ENCODE measurements at places on chromosomes 3 and 15. TPM values are rescaled to one million over a fixed set of nuclear protein-coding genes. Genes with fewer than 3 reads are reported as not detected.
A peak's percentile ranks its signal among the peaks of the same experiment; 100 is the strongest.

Gene TICRR
- 2.3 TPM for total RNA-seq

Gene SAXO2
- total RNA-seq: not detected

Gene TGM4
- not detected for total RNA-seq

Gene FAM174B
- total RNA-seq: 1.9 TPM

Gene DPPA2
- not detected for total RNA-seq

DNA sequence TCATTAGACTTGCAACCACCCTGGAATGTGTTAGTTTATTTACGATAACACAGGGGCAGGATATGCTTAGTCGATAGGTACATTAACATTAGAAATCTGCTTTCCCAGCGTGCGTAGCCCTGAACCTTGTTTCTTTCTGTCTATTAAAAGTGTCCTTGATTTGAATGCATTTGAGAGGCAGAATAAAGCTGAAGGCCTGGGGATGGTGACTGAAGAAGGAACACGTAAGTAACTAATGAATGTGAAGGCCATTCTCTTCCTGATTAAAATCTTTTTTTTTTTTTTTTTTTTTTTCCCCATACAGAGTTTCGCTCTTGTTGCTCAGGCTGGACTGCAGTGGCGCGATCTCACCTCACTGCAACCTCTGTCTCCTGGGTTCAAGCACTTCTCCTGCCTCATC, 142.8 kb upstream of the CHRM5 start:
- no peak for DNase-seq

DNA sequence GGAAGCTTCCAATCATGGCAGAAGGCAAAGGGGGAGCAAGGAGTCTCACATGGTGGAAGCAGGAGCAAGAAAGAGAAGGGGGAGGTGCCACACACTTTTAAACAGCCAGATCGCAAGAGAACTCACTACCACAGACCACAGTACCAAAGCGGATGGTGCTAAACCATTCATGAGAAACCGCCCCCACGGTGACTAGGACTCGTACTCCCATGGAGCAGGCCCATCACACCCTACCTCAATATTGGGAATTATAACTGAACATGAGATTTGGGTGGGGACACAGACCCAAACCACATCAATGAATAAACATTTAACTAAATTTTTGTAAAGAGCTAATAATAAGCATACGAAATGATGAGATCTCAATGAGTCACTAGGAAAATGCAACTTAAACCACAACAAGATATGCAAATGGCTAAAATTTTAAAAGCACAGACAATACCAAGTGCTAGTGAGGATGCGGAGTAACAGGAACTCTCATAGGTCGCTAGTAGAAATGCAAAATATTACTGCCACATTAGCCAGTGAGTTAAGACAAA, 10.0 kb downstream of the MRPS25 start:
- peak; percentile 57 for DNase-seq

- no peak for DNase-seq
Observed at GRCh38 chr3:194935632-194936470, 250.2 kb downstream of the FAM43A start.

GRCh38 chr3:142210608-142211007, 14.8 kb downstream of the GK5 start:
- peak; percentile 38 for DNase-seq

DNA sequence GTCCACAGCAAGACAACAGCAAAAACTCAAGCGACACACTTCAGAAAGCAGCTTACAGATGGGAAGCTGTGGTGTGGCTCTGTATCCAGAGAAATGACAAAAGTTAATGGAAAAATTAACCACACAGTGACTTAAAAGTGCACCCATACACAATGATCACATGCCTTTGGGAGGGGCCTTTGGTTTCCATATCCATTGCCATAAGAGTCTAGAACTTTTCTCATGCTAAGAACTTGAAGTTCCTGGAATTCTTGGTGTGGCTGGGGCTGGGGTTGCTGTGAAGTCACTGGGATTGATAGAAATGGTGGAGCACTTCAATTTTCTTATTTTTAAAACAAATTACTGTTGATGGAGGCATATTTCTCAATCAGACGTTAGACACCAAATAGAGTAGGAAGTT, 108.6 kb upstream of the FEZF2 start:
- no peak for DNase-seq

- no peak for DNase-seq
Observed at GRCh38 chr3:181728470-181729340, 17.0 kb downstream of the SOX2 start.

- no peak for DNase-seq
Observed at GRCh38 chr15:29046977-29047376, 161.2 kb downstream of the APBA2 start.

All from GM23248 (cell line).